NCI-H748 treated with DMSO at 0.1 percent for 48 hours (cell line): ENCODE measurements at places on chromosomes 16 and 17.

DNA sequence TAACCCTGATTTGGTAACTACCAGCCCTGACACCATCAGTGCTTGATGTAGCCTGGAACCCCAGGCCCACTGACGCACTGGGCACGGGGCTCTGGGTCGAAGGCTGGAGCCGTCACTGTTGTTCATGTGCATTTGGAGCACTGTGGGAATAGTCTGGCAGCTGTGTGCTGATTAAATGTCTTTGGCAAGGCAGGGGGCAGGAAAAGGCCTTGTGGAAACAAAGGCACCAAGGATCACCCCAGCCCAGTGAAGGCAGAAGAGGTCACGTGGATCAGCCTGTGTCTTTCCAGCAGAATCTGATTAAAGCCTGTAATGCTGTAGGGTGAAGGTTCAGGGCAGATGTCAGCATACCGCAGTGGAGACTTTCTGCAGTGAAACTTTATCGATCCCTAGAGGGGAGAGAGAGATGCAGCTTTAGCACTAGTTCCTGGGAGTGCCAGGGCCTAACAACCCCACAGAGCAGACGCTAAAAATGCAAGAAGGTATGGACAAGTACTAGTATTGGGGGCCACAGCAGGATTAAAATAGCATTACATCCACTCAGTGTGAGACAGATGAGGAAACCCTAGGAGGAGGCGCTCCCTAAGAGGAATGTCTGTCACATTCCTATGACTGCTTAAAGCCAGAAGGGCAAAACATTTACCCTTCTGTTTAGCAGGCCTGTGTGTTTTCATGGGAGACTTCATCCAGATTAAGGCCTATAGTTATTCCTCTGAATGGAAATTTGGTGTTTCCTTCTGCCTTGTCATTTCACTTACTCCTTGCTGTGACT, 9.7 kb downstream of the ZNHIT3 start:
- DNase-seq, result no peak

DNA sequence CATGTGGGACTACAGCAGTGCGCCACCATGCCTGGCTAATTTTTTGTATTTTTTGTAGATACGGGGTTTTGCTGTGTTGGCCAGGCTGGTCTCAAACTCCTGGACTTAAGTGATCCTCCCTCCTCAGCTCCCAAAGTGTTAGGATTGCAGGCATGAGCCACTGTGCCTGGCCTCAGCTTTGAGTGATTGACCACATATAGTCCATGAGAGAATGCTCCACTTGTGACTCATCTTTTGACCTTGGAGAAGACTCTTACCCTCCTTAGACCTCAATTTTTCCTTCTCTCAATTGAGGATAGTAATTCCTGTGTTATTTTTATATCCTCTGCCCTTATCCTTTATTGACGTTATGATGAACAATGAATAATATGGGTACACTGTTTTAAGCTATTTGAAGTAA, 30.9 kb upstream of the DUSP14 start:
- no peak for DNase-seq

- DNase-seq, result no peak
Measured at GRCh38 chr17:58242171-58242784, 3.9 kb downstream of the LPO start.

DNA sequence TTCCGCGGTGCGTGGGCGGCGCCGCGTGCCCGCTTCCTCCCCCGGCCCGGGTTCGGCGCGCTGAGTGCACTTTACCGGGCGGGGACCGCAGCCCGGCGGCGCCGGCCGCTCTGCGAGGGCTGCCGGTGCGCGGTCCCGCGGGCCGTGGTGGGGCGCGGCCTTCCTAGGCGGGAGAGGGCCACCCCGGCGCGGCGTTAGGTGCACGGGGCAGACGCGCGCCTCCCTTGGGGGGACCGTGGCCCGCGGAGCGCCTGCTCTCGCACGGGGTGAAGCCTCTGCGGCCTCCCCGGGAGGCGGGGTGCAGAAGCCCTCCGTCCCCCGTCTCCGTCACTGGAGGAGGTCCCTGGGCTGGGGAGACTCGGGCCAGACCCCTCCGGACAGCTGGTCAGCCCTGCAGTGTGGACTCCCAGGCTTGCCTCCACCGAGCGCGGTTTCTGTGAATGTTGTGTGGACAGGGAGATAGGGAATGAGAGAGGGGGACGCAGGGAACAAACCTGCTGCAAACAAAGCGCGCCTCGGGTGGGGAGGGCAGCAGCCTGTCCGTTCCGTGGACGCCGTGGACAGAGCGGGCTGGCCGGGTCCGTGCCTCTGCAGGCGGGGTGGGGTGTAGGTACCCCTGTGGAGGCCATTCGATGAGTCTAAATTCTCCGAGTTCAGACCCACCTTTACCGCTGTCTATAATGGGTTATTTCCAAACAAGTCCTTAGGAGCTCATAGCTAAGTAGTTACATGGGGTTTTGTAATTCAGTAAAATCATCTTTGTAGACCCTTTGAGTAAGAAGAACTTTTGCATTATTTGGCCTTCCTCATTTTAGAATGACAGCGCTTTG, 721 bp downstream of the TBCD start:
- no peak for DNase-seq

DNA sequence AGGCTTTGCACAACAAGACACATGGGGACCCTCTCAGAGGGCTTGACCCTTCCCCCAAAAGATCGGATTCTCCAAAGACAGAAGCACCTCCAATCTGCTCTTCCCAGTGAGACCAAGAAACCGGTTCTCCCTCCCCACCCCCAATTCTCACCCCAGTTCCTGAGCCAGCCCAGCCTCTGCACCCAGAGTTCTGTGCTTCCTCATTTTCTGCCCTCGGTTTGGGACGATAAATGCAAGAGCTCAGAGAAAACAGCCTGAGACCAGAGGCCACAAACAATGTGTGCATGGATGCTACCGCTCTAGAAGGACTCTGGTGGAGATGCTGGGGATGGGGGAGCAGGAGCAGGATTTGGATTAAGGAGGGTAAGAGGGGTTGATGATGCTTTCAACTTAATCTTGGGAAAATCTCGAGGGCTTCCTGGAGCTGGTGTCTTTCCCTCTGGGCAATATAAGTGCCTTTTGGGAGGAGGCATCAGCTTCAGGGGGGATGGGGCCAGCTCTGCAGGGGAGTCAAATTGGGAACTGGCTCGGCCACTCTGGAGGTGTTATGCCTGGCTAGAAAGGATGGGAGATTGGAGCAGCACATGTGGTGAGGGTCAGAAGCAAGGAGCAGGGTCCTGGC, 6.0 kb downstream of the KRT15 start:
- no peak for DNase-seq

- no peak for DNase-seq
Measured at GRCh38 chr17:55350825-55351205, 70.8 kb downstream of the MMD start.

GRCh38 chr17:50807009-50807408, 28.4 kb upstream of the WFIKKN2 start:
- no peak for DNase-seq

DNA sequence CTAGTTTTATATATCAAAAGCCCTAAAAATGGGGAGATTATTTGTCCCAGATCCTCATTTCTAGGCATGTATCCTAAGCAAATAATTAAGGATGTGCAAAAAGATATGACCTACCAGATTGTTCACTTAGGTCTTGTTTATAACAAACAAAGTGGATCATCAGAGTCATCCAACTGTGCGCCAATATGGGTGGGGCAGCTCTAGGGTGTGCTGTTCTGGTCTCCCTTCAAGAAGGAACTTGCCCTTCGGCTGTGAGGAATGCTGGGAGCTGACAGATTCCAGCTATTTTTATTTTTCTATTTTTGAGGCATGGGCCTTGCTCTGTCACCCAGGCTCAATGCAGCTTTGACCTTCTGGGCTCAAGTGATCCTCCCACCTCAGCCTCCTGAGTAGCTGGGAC, 13.8 kb downstream of the CHP2 start:
- no peak for DNase-seq

DNA sequence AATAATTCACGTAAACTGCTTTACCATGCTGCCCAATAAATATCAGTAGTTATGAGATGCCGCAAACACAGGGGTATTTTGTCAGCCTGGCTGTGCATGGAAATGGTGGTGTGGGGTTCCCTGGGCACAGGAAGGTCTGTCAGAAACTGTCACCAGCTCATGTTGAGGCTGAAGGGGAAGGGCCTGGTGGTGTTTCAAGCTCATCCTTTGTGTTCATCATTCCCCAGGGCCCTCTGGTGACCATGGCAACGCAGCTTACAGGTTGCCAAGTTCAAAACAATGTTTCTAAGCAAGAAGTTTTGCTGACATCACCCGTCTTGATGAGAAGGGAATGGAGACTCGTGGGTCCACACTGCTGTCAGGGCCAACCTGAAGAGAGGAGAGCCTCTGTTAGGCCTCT, 348.9 kb upstream of the C16orf82 start:
- no peak for DNase-seq
